ENCODE measurements at places on chromosomes 1 and 21.

GRCh38 chr1:71593523-71593922 is 512.7 kb upstream of the ZRANB2 start:
- no peak for DNase-seq

DNA sequence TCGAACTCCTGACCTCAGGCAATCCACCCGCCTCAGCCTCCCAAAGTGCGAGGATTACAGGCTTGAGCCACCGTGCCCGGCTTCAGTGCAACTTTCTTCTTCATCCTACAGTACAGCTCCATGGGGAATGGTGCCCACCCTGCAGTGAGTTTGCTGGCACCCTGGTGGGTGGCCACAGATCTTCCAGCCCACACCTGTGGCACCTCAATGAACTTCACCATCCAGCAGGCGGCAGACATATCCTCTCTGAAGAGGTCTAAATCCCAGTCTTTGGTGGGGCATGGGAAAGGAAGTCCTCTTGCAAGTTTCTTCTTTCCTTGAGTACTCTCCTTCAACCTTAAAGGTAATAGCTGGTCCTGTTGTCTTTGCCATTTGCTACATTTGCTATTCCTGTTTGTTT is 18.1 kb upstream of the ZBTB8A start:
- DNase-seq: no peak

DNA sequence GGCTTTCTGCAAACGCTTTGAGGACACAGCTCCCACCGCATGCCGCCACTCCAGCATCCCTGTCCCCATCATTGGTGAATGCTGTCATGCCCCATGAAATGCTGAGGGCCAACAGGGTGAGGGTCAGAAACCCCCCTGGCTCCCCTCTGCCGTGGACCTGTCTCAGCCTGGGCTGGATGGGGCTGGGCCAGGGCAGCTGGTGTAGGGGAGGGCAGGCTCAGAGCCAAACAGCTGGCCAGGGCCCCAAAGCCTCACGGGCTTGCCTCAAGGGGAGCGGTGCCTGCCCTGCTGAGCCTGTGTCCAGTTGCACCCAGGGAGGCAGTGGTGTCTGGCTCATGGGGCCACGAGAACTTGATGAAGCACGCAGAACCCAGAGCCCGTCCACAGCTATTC is 49.7 kb downstream of the S100B start:
- no peak for DNase-seq

GRCh38 chr1:75312620-75313019 is 178.4 kb downstream of the LHX8 start:
- no peak for DNase-seq
